Mesothelial cell of epicardium (in vitro differentiated cells): ENCODE measurements at places on chromosomes 3 and 15. TPM values are rescaled to one million over a fixed set of nuclear protein-coding genes. Genes with fewer than 3 reads are reported as not detected.

- H3K36me3 ChIP-seq, result peaks cover 7% of the 10 kb centered on the region
- H3K27me3 ChIP-seq, result no peaks in the 10 kb centered on the region
- no peak overlapping the region for H3K27ac ChIP-seq
Measured at GRCh38 chr3:60669636-60670035, 581.6 kb downstream of the FHIT start.

DNA sequence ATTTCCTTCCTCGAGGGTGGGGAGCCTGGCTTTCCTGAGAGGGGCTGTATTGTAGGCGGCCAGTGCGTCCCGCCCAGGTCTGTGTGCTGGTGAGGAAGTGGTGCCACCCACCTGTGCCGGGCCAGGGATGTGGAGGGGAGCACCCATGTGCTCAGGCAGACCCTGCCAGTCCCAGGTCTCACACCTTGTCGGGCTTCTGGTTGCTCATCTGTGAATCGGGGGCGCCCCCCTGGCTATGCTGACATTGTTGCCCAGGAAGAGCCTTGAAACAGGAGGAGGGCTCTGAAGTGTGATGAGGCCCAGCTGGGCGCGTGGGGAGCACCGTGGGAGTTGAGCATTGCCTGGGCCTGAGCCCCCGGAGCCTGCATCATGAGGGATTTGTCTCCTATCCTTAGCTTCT lies 4.8 kb downstream of the FBLN2 start:
- no peak overlapping the region for H3K4me3 ChIP-seq
- H3K4me1 ChIP-seq, result peaks cover 24% of the 10 kb centered on the region
- H3K27me3 ChIP-seq, result peaks cover 8% of the 10 kb centered on the region
- H3K27ac ChIP-seq, result no peak overlapping the region

GRCh38 chr3:50226888-50227389 lies 9.1 kb upstream of the GNAI2 start:
- H3K27me3 ChIP-seq, result peaks cover 10% of the 10 kb centered on the region

- H3K4me1 ChIP-seq, result no peaks in the 10 kb centered on the region
- DNase-seq, result no peak
- no peaks in the 10 kb centered on the region for H3K27me3 ChIP-seq
- H3K36me3 ChIP-seq, result no peaks in the 10 kb centered on the region
- H3K27ac ChIP-seq, result no peak overlapping the region
Measured at GRCh38 chr3:133836497-133837158, 31.0 kb downstream of the SRPRB start.

TMCO5A gene
- not detected in 3 replicates for total RNA-seq

GRCh38 chr3:116569611-116570010 lies 124.3 kb upstream of the LSAMP start:
- peaks cover 8% of the 10 kb centered on the region for H3K4me1 ChIP-seq
- no peaks in the 10 kb centered on the region for H3K36me3 ChIP-seq

DNA sequence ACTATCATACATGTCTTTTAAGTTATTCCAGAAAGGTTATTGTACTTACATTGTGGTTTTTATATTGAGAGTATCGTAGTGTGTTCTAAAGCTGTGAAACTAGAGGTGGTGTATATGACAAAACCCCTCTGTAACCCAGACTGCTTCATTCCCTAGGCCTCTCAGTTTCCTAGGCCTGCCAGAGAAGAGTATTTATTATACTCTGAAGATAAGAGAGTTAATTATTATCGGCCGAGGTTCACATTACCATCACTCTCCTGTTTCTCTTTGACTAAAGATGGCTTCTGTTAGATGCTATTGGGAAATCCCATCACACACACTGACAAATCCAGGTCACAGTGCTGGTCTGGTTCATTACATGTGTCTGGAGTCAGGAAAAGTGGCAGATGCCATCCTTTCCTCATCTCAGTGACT lies 20.5 kb downstream of the EXOSC7 start:
- peaks cover 33% of the 10 kb centered on the region for H3K4me1 ChIP-seq
- peak overlapping the region; percentile 89 for H3K27ac ChIP-seq
- H3K4me3 ChIP-seq, result no peak overlapping the region
- DNase-seq, result no peak
- H3K27me3 ChIP-seq, result no peaks in the 10 kb centered on the region
- H3K36me3 ChIP-seq, result peaks cover 27% of the 10 kb centered on the region

- no peak overlapping the region for H3K4me3 ChIP-seq
- no peak overlapping the region for H3K27ac ChIP-seq
- H3K4me1 ChIP-seq, result no peaks in the 10 kb centered on the region
- H3K27me3 ChIP-seq, result no peaks in the 10 kb centered on the region
- peaks cover 53% of the 10 kb centered on the region for H3K36me3 ChIP-seq
Measured at GRCh38 chr15:49282366-49282765, 112.3 kb downstream of the GALK2 start.

DNA sequence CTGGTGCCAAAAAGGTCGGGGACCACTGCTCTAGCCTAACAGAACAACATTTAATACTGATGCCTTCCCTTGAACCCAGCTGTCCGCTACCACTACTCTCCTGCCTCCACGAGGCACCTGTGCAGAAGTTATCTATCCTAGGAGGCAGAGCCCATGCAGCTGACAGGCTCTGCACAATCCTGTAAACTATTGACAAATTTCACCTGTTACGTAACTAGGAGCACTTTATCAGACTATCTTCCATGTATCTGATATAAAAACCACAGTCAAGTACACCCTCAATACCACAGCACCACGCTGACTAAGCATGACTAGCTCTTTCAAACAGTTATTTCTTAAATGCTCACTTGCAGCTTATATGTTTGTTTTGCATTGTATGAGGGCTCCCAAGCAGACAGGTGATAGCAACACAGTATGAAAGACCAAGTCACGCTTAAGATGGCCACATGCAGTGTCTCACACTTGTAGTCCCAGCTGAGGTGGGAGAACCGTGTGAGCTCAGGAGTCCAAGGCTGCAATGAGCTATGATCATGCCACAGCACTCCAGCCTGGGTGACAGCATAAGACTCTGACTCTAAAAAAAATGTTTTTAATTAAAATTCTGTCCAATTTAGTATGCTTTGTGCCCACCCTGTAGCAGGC lies 4.5 kb upstream of the IL17RC start:
- DNase-seq, result no peak
- no peak overlapping the region for H3K27ac ChIP-seq
- no peak overlapping the region for H3K4me3 ChIP-seq
- peaks cover 8% of the 10 kb centered on the region for H3K36me3 ChIP-seq
- H3K4me1 ChIP-seq, result peaks cover 16% of the 10 kb centered on the region

DNA sequence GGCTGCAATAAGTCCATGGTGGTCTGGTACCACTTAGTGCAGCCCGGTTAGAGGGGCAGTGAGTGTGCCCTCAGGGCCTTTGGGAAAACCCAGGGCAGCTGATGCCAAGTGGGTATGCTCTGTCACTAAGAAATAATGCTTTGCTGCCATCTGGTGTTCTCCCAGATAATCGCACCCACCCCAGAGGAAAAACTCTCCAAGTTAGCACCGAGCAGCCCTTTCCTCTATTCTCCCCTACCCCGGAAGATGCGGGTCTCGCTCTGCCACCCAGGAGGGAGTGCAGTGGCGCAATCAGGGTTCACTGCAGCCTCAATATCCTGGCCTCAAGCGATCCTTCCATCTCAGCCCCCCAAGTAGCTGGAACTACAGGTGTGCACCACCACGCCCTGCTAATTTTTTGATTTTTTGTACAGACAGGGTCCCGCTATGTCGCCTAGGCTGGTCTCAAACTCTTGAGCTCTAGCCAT lies 21.3 kb upstream of the DAPK2 start:
- H3K4me3 ChIP-seq, result no peak overlapping the region
- DNase-seq, result peak; percentile 82
- H3K4me1 ChIP-seq, result no peaks in the 10 kb centered on the region
- H3K27ac ChIP-seq, result no peak overlapping the region
- peaks cover 11% of the 10 kb centered on the region for H3K36me3 ChIP-seq

DNA sequence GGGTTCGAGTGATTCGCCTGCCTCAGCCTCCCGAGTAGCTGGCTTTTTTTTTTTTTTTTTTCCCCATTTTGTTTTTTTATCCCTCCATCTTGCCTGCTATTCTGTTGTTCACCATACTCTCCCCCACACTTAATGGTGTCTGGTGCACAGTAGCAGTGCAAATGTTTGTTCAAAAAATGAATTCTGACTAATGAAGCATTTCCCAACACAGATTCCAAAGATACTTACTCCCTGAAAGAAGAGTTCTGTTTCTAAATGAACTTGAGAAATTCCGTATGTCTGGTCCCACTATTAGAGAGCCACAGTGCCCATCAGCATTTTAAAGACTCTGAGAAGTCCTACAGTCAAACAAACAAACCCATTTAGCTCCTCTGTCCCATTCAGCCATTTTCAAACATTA lies 9.5 kb downstream of the EDEM1 start:
- H3K36me3 ChIP-seq, result peaks cover 17% of the 10 kb centered on the region
- no peak overlapping the region for H3K4me3 ChIP-seq
- DNase-seq, result no peak
- H3K27me3 ChIP-seq, result no peaks in the 10 kb centered on the region
- peak overlapping the region; percentile 39 for H3K27ac ChIP-seq

DNA sequence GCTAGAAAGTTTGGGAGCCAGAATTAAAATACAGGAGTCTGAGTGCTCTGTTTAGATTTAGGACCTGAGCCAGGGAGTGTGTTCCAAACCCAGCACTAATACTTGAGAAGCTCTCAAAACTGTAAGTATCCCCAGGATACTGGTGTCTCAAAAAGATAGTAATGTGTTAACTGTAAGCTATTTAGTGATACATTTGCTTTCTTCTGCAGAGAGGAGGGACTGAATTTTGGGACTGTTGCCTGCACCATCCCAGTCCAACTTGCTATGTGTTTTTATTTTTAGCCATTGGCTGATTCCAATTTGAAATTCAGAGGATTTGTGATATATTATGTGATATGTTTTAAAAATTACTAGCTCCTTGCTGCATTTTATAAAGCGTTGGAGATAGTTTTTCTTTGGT lies 31.5 kb downstream of the UBE2E1 start:
- peaks cover 6% of the 10 kb centered on the region for H3K36me3 ChIP-seq
- peaks cover 20% of the 10 kb centered on the region for H3K4me1 ChIP-seq
- no peak for DNase-seq
- H3K27ac ChIP-seq, result no peak overlapping the region
- no peak overlapping the region for H3K4me3 ChIP-seq

DGKG gene
- 0.04 to 0.38 TPM (median 0.16 TPM) in 3 replicates for total RNA-seq

DNA sequence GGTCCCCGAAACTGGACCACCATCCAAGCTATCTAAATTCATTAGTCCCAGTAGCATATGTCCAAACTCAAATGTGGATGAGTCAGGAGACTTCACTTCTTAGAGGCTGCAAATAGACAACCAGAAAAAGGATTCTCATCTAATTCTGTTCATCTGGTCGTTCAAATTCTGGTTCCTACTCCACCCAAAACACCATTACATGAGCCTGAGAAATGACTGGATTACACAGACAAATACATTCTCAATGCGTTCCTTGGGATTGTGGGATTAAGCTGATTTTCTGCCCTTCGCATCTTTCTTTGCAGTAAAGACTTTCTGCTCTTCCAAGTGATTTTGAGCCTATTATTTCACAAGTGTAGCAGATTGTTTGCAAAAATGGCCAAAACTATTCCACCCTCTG lies 472.3 kb upstream of the PROK2 start:
- no peak overlapping the region for H3K27ac ChIP-seq
- peaks cover 23% of the 10 kb centered on the region for H3K4me1 ChIP-seq
- H3K36me3 ChIP-seq, result no peaks in the 10 kb centered on the region
- no peak overlapping the region for H3K4me3 ChIP-seq
- H3K27me3 ChIP-seq, result peaks cover 19% of the 10 kb centered on the region

CYP8B1 gene
- total RNA-seq, result not detected in 3 replicates

LRRC31 gene
- total RNA-seq, result not detected in 3 replicates

DNA sequence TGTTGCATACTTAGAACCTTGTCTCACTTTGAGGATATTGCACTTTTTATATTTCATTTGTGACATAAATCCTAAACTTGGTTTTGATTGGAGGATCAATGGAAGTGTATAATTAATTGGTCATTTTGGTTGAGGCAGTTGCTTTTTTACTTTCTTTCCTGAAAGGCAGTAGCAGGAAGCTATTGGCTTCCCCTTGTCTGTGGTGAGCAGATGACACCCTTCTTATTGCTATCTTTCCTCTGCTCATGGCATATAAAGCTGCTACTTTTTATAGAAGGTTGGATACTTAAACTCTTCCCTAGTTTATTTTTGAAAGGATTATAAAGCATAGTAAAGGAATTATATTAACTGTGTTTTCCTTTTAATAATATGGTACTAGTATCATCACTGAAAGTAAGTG lies 28.6 kb downstream of the FAM98B start:
- H3K4me1 ChIP-seq, result peaks cover 6% of the 10 kb centered on the region
- no peaks in the 10 kb centered on the region for H3K27me3 ChIP-seq
- peaks cover 12% of the 10 kb centered on the region for H3K36me3 ChIP-seq

GRCh38 chr15:70068783-70069565 lies 28.7 kb downstream of the TLE3 start:
- H3K27me3 ChIP-seq, result no peaks in the 10 kb centered on the region
- peaks cover 16% of the 10 kb centered on the region for H3K4me1 ChIP-seq
- H3K27ac ChIP-seq, result no peak overlapping the region
- H3K4me3 ChIP-seq, result no peak overlapping the region
- peaks cover 70% of the 10 kb centered on the region for H3K36me3 ChIP-seq

COLQ gene
- 9.1 to 10.0 TPM (median 10.0 TPM) in 3 replicates for total RNA-seq

GRCh38 chr3:128369881-128370642 lies 96.6 kb downstream of the DNAJB8 start:
- H3K36me3 ChIP-seq, result peaks cover 13% of the 10 kb centered on the region

DNA sequence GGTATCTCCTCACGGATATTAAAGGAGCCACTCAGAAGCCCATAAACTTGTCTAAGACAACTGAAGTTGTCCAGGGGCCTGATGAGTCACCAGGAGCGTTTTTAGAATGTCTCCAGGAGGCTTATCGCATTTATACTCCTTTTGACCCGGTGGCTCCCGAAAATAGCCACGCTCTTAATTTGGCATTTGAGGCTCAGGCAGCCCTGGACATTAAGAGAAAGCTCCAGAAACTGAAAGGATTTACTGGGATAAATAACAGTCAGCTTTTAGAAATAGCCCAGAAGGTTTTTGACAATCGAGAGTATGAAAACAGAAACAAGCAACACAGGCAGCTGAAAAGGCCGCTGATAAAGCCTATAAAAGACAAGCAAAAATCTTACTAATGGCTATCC lies 4.1 kb downstream of the DET1 start:
- H3K4me1 ChIP-seq, result peaks cover 64% of the 10 kb centered on the region
- H3K27ac ChIP-seq, result peak overlapping the region; percentile 95
- H3K36me3 ChIP-seq, result peaks cover 2% of the 10 kb centered on the region
- H3K27me3 ChIP-seq, result no peaks in the 10 kb centered on the region
- no peak for DNase-seq

CTXND1 gene
- total RNA-seq, result not detected in 3 replicates

- H3K27ac ChIP-seq, result no peak overlapping the region
- no peaks in the 10 kb centered on the region for H3K27me3 ChIP-seq
- H3K36me3 ChIP-seq, result peaks cover 2% of the 10 kb centered on the region
- peaks cover 8% of the 10 kb centered on the region for H3K4me1 ChIP-seq
- no peak overlapping the region for H3K4me3 ChIP-seq
Measured at GRCh38 chr15:100714034-100714748, 111.8 kb downstream of the ASB7 start.

OR5K2 gene
- total RNA-seq, result not detected in 3 replicates

GRCh38 chr3:38549957-38550840 lies 54.1 kb downstream of the EXOG start:
- peaks cover 4% of the 10 kb centered on the region for H3K4me1 ChIP-seq

DNA sequence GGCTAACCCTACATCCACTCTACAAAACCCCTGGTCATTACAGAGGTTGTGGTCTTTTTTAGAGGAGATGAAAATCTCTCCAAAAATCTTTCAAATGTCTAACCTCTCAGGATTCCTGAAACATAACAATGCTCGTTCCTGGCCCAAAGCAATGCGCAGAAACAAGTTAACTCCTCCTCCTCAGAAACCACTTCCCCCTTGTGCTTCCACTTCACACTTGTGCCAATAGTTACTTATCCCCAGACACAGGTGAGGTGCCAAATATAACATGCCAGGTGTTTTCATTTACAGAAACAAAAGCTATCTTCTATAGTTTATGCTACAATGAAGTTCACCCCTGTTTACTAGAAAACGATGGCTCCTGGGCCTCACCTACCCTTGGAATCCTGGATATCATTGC lies 6.2 kb downstream of the NDUFAF1 start:
- H3K4me1 ChIP-seq, result no peaks in the 10 kb centered on the region
- H3K27ac ChIP-seq, result no peak overlapping the region
- H3K4me3 ChIP-seq, result no peak overlapping the region
- no peak for DNase-seq
- peaks cover 22% of the 10 kb centered on the region for H3K36me3 ChIP-seq
- H3K27me3 ChIP-seq, result no peaks in the 10 kb centered on the region
